Activated B cell treated with CpG ODN at 0.5 μM for 24 hours (primary cell): ENCODE measurements at places on chromosomes 16 and 17. TPM values are rescaled to one million over a fixed set of nuclear protein-coding genes. Genes with fewer than 3 reads are reported as not detected.
A peak's percentile ranks its signal among the peaks of the same experiment; 100 is the strongest.

DNA sequence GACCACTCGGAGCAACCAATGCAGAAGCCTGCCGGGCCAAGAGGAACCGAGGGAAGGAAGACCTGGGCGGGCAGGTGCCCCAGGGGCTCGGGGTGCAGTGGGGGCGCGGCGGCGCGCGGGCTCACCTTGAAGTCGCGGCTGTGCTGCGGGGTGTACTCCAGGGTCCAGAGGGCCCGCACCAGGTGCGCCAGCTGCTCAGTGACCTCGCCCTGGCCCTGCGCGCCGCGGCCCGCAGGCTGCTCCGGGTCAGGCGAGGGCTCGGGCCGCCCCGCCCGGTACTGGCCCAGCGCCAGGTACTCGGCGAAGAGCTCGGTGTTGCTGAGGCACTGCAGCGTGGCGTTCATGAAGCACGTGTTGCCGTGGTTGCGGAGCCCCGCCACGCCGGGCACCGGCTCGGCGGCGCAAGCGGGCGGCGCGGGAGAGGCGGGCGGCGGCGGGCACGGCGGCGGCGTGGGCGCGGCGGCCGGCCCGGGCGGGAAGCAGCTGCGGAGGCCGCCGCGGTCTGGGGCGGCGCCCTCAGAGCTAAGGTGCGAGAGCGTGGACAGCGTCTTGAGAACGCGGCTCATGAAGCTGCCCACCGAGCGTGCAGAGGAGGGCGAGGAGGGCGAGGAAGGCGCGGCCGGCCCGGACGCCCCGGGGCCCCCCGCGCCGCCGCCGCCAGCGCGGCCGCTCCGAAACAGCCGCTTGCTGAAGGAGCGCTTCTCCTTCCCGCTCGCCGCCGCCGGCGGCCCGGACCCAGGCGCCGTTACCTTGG, 562 bp downstream of the USP31 start:
- peak; percentile 57 for DNase-seq

GRCh38 chr17:81738801-81739393, 26.8 kb downstream of the SLC25A10 start:
- DNase-seq: no peak

DNA sequence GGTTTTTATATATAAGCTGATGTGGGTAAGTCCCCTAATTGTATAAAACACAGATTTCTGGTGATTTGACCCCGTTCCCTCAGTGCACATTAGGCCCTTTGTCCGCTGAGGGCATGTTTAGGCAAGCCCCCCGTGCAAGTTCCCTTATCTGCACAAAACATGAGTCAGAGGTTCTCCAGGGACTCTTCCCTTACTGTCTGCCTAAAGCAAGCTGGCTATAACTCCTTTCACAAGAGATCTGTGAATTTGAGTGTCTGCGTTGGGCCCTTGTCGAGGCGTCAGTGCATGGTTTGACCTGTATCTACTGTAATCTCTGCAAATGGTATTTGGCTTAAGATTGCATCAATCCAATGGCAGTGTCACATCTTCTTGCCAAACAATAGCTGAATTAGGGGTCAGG, 712.8 kb downstream of the CDH8 start:
- DNase-seq: no peak

DNA sequence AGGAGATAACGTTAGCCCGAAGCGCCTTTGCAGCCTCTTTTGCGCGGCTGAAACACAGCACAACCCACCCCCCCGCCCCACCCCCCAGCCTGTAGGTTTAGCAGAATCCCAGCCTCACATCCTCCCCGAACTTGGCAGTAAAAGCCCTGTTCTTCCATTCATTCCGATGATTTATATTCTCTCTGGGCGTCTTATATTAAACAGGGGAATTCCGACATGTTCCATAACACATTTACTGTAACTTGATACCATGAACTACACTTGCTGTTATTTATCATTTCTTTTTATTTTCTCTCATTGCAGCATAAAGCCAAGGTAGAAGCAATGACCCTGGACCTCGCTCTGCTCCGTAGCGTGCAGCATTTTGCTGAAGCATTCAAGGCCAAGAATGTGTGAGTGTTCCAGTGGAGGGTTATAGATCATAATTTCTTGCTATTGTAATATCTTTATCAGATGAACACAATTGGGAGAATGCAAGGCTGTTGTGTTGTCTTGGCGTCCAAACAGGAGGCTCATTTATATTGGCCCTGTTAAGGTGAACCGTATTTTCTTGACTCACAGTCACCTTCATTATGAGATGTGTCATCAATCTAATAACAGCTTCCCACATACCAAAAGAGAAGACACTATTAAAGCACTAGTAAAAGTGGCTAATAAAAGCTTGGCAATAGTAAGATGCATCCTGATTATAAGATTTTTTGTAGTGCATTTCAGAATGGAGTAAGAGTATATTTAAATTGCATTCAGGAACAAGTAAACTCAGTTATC, 287.3 kb downstream of the WWOX start:
- DNase-seq: no peak

DNA sequence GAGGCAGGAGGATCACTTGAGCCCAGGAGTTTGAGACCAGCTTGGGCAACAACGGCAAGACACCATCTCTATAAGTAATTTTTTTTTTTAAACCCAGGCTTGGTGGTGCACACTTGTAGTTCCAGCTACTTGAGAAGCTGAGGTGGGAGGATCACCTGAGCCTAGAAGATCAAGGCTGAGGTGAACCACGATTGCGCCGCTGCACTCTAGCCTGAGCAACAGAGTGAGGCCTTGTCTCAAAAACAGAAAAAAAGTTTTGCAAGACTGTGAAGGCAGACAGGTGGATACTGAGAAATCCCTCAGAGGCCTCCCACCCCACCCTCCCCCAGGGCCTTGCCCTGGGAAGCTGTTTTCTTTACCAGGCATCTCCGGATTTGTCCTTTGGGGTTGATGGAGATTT, 125.4 kb downstream of the MGAT5B start:
- DNase-seq: no peak

DNA sequence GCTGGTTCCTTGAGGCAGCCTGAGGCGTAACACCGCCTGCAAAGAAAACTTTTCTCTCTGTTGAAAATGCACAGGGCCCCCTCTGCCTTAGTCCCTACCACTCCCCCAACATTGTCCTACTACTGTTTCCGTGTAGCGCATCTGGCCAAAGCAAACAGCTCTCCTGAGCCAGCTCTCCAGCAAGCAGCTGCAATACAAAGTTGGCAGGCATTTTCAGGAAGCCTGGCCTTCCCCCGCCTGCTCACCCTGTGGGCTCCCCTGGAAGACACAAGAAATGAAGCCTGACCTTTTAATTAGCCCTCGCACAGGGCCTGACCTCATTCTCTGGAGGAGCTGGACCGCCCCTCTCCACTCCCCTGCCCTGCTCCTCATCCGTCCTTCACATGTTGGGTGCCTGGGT, 66.7 kb downstream of the SOX9 start:
- no peak for DNase-seq

LRRC46 gene
- total RNA-seq: 1.5 and 1.9 TPM in 2 replicates

PPP1R27 gene
- not detected in 2 replicates for total RNA-seq

NPIPA3 gene
- 1.8 and 3.5 TPM in 2 replicates for total RNA-seq
